ENCODE measurements at places on chromosomes 4 and X.

DNA sequence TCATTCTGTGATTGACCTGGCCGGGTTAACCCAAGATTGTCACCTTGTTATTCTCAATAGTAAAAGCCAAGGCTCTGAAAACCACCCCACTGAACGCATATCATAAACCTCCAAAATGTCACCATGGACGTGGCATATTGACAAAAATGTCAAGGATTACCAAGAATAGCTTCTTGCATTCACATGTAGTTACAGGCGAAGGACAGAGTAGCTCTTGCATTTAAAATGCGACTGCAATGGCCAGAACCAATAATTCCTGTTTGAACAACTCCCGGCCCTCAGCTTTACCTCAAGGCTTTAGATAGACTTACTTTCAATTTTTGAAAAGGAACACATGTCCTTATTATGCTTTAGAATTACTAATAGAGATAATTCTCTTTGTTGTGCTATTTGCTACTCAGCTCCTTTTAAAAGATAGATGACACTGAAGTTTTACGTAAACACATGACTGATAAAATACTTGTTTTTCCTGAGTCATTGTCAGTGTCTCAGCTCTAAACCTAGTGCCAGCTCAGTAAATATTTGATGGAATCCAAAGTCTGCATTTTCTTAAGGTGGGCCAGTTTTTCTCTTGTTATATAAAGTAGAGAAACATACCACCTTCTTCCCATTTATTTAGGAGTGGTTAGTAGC is 66.3 kb downstream of the CLDN34 start:
- no peak for DNase-seq

DNA sequence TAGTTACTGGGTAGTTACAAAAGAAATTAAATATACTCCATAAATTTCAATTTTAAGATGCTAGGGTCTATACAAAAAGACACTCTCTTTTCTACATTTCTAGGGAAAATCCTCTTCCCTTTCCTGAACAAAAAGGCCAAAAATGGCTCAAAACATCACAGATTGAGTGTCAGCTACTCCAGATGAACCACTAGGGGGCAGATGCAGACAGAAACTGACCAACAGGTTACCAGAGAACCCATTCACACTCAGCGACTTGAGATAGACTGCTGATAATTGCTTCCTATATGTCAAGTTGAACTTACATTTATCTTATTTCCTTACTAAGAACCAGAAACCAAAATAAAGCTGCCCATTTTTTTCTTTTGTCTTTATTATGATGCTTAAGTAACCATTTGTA is 83.4 kb upstream of the MID1IP1 start:
- peak; percentile 15 for DNase-seq

- no peak for DNase-seq
These were observed 120.4 kb upstream of the SLC34A2 start for GRCh38 chr4:25535278-25535677.

GRCh38 chr4:132124624-132124974 is 1024.5 kb upstream of the PCDH10 start:
- no peak for DNase-seq

- no peak for DNase-seq
These were observed 4.6 kb downstream of the RAB33A start for GRCh38 chrX:130176354-130176776.

DNA sequence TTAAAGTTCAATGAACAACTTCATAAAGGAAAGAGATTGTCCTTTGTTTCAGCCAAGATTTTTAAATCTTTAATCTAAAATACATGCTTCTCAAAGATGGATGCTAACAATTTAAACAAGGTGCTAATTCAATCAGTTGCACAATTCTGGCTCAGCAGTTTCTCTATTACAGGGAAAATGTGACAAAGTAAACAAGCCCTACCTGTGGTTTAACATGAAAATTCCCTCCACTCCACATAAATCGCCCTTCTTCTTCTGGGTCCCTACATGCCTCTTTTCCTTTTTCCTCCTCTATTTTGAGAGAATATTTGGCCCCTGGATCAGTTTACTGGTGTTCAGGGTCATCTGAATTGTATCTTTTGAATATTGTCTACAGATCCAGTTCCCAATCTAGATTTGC is 80.6 kb downstream of the FRYL start:
- no peak for DNase-seq
